ENCODE measurements at places on chromosomes 3 and 15. TPM values are rescaled to one million over a fixed set of nuclear protein-coding genes. Genes with fewer than 3 reads are reported as not detected.

DNA sequence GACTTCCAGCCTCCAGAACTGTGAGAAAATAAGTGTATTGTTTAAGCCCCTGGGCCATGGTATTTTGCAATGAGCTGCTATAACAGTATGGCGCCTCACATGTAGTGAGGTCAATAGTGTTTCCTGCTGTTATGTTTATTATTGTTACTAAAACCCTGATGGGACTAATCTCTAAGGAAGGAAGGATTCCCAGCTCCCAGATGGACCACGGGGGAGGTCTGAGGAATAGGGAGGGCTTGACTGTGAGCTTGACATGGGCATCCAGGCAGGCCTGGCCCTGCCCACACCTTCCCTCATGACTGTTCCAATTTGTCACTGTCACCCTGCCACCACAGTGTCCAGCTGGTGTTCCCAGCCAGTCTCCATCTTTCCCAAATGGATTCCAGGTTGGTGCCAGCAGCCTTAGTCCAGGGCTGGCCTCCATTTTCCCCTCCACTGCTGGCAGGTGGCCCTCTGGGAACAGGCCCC lies 14.5 kb upstream of the SLC41A3 start:
- no peak overlapping the region for H3K27ac ChIP-seq
- no peak for DNase-seq
- no peak overlapping the region for H3K4me3 ChIP-seq
- H3K36me3 ChIP-seq: peaks cover 2% of the 10 kb centered on the region
- no peaks in the 10 kb centered on the region for H3K27me3 ChIP-seq
- H3K4me1 ChIP-seq: peaks cover 20% of the 10 kb centered on the region

EIF5A2 gene
- 6.6 TPM for polyA plus RNA-seq

MUSTN1 gene
- 183 TPM for polyA plus RNA-seq

LINGO1 gene
- polyA plus RNA-seq: 1.3 TPM

- H3K4me1 ChIP-seq: no peaks in the 10 kb centered on the region
- no peak overlapping the region for H3K27ac ChIP-seq
- H3K4me3 ChIP-seq: no peak overlapping the region
- H3K36me3 ChIP-seq: no peaks in the 10 kb centered on the region
These were observed 44.0 kb upstream of the SLC41A3 start for GRCh38 chr3:126127904-126128303.

- no peak for DNase-seq
- no peak overlapping the region for H3K27ac ChIP-seq
- H3K27me3 ChIP-seq: no peaks in the 10 kb centered on the region
These were observed 38.2 kb upstream of the GOLGA8B start for GRCh38 chr15:34621675-34622074.

GABRA5 gene
- not detected for polyA plus RNA-seq

FANCD2OS gene
- polyA plus RNA-seq: not detected

PPP1R14D gene
- not detected for polyA plus RNA-seq

DNA sequence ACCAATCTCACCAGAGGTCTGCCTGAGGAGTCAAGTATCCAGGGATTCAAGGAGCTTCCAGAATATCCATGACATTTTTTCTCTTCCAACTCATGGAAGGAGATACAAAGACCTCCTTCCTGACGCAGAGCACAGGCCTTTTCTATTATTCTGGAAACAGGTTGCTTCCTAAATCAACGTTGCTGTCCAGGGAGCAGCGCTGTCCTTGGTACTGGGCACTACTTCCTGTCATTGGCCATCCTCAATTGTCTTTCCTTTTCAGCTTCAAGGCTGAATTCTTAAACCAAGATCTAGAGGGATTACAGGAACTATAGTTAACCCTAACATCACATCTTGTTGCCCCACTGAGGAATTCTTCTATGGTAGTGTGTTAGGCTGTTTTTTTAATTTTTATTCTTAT lies 50.4 kb upstream of the TBC1D21 start:
- DNase-seq: no peak
- H3K4me1 ChIP-seq: no peaks in the 10 kb centered on the region
- H3K27me3 ChIP-seq: no peaks in the 10 kb centered on the region
- H3K36me3 ChIP-seq: no peaks in the 10 kb centered on the region
- no peak overlapping the region for H3K27ac ChIP-seq

C3orf22 gene
- not detected for polyA plus RNA-seq

DNA sequence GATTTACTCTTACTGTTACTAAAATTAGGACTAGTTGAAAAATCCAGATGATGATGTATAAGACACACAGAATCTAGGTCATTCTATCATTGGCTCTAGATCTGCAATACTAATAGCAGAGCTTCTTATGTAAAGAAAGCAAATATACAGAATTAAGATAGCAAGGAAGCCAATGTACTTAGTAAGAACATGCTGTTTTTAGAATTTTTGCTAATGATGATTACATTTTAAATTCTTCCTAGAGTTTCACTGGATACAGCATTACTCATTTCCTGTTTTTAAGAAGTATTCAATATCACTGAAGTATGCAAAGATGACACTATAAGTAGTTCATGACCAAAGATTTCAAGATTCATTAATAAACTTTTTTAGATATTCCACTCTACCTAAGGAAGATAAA lies 60.7 kb downstream of the CFAP20DC start:
- DNase-seq: no peak
- H3K4me3 ChIP-seq: no peak overlapping the region
- H3K36me3 ChIP-seq: no peaks in the 10 kb centered on the region
- H3K27ac ChIP-seq: no peak overlapping the region
- no peaks in the 10 kb centered on the region for H3K27me3 ChIP-seq
- no peaks in the 10 kb centered on the region for H3K4me1 ChIP-seq

- H3K4me3 ChIP-seq: no peak overlapping the region
- H3K27me3 ChIP-seq: no peaks in the 10 kb centered on the region
- no peak overlapping the region for H3K27ac ChIP-seq
- H3K4me1 ChIP-seq: no peaks in the 10 kb centered on the region
- DNase-seq: no peak
These were observed 203.8 kb upstream of the HES1 start for GRCh38 chr3:193932136-193932535.

- H3K4me1 ChIP-seq: peaks cover 47% of the 10 kb centered on the region
- no peak overlapping the region for H3K4me3 ChIP-seq
- H3K27me3 ChIP-seq: no peaks in the 10 kb centered on the region
- peak overlapping the region; percentile 67 for H3K27ac ChIP-seq
These were observed 70.4 kb upstream of the CRTC3 start for GRCh38 chr15:90459368-90459767.

DNA sequence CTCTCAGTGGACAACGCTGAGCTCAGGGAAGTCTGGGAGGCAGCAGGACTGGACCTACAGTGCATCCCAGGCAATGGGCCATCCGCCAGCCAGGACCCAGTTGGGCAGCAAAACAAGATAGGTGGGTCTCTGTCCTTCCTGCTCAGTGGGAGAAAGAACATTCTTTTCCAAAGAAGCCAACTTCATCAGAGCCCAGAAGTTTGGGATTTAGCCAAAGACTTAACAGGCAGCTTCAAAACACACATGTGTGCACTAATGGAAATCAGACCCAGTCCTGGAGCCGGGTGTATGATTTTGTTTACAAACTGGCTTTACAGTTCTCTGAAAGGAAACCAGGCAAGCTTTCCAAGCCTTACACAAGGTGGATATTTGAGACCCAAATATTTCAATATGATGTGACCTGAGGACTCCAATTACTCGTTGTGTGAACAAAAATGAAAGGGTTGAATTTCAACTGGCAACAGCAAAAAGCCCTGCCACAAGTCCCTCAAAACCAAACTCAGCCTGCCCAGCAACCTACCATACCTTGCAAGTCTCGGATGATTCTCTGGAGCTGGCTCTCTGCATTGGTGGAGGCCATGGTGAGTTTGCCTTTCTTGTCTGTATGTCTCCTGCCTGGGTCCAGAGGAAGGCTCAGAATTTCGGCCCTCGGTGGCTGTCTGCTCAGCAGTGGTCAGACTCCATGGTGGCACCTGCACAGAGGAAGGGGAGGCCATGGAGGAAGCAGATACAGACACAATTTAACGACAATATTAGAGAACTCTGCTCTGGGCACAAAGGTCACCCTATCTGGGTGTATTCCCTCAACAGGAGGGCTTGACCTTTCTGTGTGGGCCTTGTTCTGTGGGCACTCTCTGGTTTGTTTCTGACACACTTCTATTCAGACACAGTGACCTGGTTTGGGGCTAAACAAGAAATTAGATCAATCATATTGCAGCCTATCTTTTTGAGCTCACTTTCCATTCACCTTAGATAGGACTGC lies 11.0 kb downstream of the FYCO1 start:
- DNase-seq: no peak
- peak overlapping the region; percentile 98 for H3K27ac ChIP-seq
- H3K27me3 ChIP-seq: no peaks in the 10 kb centered on the region
- peaks cover 54% of the 10 kb centered on the region for H3K36me3 ChIP-seq
- H3K4me1 ChIP-seq: peaks cover 78% of the 10 kb centered on the region
- no peak overlapping the region for H3K4me3 ChIP-seq

All from heart left ventricle (tissue), 16 donors.